ENCODE measurements at places on chromosomes 1 and 21. TPM values are rescaled to one million over a fixed set of nuclear protein-coding genes. Genes with fewer than 3 reads are reported as not detected.

Gene OR2L8
- not detected for total RNA-seq

DNA sequence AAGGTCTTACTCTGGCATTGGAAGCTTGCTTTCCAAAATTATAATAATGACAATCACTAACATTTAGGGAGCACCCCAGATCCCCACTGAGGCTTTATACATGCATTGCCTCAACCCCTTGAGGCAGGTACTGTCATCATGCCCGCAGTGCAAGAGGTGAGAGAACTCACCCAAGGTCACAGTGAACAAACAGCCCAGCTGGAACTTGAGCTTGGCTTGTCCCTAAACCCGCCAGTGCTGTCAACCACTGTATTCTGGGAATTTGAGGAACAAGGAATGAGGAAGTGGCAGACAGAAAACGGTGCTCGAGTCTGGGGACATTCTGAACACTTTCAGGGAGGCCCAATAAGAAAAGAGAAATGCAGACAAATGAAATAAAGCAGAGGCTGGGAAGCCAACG, 34.6 kb upstream of the TLR5 start:
- DNase-seq, result no peak

GRCh38 chr1:170776777-170777176, 112.8 kb downstream of the PRRX1 start:
- no peak for DNase-seq

GRCh38 chr1:34360574-34360973, 183.9 kb downstream of the C1orf94 start:
- no peak for DNase-seq

Gene VWA5B1
- total RNA-seq, result 41.9 TPM

DNA sequence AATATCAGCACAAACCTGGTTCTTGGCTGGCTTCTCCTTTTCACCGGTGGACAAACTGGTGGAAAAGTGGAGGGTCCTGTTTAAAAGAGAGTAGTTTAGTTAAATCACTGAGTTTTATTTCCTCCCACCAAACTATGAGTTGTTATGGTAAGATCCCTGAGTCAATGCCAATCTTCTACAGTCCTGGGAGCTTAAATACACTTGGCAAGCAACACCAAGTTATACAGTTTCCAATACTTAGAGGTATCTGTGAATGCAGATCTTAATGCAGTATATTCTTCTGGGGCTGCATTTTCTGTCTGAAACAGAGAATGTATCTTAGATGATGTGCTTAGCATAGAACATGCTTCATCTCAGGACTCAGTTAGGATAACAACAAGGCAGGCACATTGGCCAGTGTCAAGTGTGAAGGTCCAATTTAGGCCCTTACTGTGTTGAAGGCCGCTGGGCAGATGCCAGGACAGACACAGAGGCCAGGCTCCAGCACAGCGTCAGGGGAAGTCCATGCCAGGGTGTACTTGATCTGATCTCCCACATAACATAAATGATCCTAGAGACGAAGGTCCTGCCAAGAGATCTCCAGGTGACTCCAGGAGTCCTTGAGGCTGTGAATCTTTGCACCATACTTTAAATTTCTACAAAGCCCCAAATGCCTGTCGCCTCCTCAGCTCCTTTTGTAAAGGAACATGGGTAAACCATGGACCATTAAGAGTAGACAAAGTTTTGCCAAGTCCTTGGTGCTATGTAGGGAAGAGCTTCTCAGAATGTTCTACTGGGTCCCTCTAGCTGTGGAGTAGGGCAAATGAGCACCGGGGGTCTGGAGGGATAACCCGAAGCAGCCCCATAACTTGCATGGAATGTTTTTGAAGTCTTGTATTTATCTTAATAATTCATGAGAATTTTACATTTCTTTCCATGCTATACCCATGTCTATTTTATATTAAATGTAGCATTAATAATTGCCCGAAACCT, 76.8 kb downstream of the KCNJ15 start:
- DNase-seq, result no peak

GRCh38 chr21:28074676-28075075, 918.0 kb downstream of the LTN1 start:
- DNase-seq, result no peak

- DNase-seq, result no peak
Measured at GRCh38 chr21:43872531-43873197, 7.6 kb downstream of the AGPAT3 start.

Gene CSRP1
- total RNA-seq, result 545 TPM

GRCh38 chr1:244335456-244335855, 116.3 kb downstream of the ADSS2 start:
- DNase-seq, result no peak

GRCh38 chr1:174914991-174915390, 84.8 kb upstream of the CACYBP start:
- no peak for DNase-seq

GRCh38 chr1:169466259-169467230, 19.2 kb downstream of the SLC19A2 start:
- no peak for DNase-seq

Gene EXTL1
- total RNA-seq, result 0.23 TPM

DNA sequence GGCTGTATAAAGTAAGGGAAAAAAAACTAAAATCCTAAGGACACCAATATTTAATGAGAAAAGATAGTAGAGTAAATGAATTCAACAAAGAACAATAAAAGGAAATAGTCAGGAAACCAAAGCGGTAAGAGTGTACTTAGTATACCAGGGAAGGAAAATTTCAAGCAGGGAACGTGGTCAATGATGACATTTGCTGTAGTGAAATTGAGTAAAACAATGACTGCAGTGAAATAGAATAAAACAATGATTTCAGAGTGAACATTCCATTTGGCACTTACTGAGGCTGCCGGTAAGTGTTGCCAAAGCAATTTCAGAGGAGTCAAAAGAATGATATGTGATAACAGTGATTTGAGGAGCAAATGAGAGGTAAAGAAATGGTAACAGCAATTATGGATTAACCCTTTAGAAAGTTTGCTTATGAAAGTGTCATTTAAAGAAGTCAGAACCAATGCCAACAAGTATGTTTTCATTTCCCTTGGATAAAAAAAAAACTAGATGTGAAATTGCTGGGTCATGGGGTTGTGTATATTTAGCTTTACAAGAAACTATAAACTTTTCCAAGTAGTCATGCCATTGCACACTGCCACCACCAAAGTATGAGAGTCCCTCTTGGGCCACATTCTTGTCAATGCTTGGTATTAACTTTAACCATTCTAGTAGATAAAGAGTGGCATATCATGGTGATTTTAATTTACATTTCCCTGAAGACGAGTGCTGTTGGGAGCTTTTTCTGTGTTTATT, 50.5 kb downstream of the VCAM1 start:
- no peak for DNase-seq

- no peak for DNase-seq
Measured at GRCh38 chr1:99004861-99005442, at the start of gene PLPPR5. Gene PLPPR5, minus strand, starts transcription at chr1:99004861. Its CDS starts 190 bp downstream, at chr1:99004671.

- no peak for DNase-seq
Measured at GRCh38 chr1:75614399-75614756, 3.5 kb upstream of the SLC44A5 start.

GRCh38 chr1:20250340-20250989, 40.2 kb upstream of the VWA5B1 start:
- DNase-seq, result peak; percentile 70

Gene HMGCS2
- 305 TPM for total RNA-seq

Gene RGSL1
- total RNA-seq, result not detected

Gene SPRR2A
- total RNA-seq, result 0.96 TPM

DNA sequence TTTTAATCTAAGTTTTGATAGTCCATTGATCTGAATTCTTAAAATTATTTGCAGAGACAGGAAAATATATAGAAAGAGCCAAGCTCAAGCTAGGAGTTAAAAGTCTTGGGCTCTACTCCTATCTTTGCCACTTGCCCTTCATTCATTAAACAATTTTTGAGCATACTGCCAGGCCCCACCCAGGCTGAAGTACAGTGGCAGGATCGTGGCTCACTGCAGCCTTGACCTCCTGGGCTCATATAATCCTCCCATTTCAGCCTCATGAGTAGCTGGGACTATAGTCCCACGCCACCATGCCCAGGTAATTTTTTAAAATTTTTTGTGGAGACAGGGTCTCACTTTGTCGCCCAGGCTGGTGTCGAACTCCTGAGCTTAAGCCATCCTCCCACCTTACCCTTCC, 8.2 kb downstream of the TRMT13 start:
- DNase-seq, result no peak

GRCh38 chr1:219144658-219145315, 28.9 kb upstream of the LYPLAL1 start:
- DNase-seq, result no peak

Gene AK5
- total RNA-seq, result 1.9 TPM

Gene KCNE2
- not detected for total RNA-seq

GRCh38 chr1:125086611-125087010, 3901.8 kb downstream of the SRGAP2C start:
- no peak for DNase-seq

DNA sequence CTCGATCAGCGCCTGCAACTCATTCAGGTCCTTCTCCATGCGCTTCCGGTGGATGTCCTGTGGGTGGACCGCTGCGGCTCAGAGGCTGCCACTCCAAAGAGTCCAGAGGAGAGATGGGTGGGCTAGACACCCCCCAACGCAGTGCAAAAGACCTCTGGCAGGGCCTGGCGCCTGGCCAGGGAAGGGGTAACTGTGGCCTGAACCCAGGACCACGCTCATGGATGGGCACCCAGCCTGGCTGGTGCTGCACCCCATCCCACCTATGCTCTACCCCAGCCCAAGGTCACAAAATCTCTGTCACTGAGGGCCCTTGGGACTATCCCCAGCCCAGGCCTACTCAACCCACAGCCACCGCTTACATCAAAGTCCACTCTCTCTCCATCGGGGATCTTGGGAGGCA, 12.2 kb downstream of the TNNT2 start:
- no peak for DNase-seq

Gene AKR7A2
- total RNA-seq, result 40.8 TPM

Data from ureter (tissue), 1 donor.